ENCODE measurements at places on chromosomes 16 and 17. TPM values are rescaled to one million over a fixed set of nuclear protein-coding genes. Genes with fewer than 3 reads are reported as not detected.
A peak's percentile ranks its signal among the peaks of the same experiment; 100 is the strongest.

DNA sequence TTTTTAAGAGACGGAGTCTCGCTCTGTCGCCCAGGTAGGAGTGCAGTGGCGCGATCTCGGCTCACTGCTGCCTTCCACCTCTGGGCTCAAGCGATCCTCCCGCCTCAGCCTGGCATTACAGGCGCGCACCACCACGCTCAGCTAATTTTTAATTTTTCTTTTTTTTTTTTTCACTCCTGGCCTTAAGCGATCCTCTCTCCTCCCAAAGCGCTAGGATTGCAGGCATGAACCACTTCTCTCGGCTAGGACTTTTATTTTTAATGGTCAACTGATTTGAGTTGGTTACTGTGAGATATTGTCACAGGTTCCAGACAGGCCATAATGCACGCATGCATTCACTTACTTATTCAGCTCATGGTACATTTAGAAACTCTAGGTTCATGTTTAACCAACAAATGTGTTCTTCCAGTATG lies 888 bp downstream of the PIGW start:
- DNase-seq, result no peak

GRCh38 chr17:77686903-77687302 lies 271.6 kb upstream of the TNRC6C start:
- DNase-seq, result no peak

GRCh38 chr16:57471209-57471608 lies 8.7 kb downstream of the POLR2C start:
- no peak for DNase-seq

DNA sequence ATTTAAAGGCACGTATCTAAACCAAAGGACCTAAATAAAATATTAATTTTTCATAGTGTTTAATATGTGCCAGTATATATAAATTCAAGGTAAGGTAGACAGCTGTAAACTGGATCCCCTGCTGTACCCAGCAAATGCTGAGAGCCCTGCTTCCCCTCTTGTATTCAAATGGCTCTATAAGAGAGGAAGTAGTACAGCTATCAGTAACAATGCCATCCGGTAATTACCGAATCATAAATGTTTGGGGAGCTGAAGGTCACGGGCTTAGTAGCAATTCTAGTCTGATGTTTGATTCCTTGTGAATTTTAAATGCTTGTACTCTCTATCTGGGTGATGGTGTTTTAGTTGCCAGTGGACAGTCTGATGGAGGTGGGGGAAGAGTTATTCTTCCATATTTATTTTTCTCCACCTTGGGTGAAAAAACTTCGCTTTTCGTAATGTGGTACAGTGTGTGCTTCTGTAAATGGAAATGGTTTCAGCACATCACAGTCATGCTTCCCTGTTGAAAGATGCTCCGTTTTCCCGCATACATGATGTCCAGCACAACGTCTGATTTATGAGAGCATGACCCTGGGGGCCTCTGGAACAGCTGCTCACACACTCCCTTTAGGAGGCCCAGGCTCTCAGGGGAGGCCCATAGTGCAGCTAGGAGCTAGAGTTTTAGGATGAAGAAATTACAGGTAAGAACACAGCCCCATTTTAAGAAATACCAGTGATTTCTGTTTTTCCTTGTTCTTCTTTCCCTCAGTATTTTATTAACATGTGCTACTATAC lies 423.9 kb downstream of the WWOX start:
- no peak for DNase-seq

- no peak for DNase-seq
Measured at GRCh38 chr17:81832608-81833159, 407 bp downstream of the MCRIP1 start.

- no peak for DNase-seq
Measured at GRCh38 chr16:67278773-67279295, 498 bp upstream of the PLEKHG4 start.

GRCh38 chr17:47324224-47325020 lies 667 bp downstream of the EFCAB13 start:
- no peak for DNase-seq

DNA sequence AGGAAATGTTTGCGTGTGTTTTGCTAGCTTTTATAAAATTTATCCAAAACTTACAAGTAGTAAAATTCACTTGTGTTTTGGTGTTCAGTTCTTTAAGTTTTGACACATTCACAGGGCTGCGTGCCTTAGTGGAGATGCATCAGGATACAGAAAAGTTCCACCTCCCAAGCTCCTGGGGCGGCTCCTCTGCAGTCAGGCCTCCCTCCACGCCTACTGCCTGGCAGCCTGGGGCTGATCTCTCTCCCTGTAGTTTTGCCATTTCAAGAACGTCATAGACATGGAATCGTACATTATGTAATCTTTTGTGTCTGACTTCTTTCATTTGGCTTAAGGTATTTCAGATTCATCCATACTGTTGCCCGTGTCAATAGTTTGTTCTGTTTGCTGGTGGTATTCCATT lies 27.2 kb upstream of the IRF8 start:
- no peak for DNase-seq

DNA sequence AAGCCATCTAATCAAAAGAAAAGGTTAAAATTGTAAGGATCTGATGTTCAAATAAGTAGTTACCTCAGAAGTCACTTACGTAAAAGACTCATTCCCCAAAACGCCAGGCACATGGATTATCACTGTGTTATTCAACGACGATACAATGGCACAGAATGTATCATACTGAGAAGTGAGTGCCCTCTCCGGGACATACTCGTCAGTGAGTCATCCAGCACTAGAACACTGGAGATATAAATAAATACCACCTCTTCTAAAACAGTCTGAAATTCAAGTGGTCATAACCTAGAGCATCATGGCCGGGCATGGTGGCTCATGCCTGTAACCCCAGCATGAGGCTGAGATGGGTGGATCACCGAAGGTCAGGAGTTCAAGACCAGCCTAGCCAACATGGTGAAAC lies 24.9 kb downstream of the USP31 start:
- DNase-seq, result no peak

- no peak for DNase-seq
Measured at GRCh38 chr17:7290166-7290565, 4.3 kb downstream of the YBX2 start.

Gene GPRC5C
- total RNA-seq, result 47.8 TPM

DNA sequence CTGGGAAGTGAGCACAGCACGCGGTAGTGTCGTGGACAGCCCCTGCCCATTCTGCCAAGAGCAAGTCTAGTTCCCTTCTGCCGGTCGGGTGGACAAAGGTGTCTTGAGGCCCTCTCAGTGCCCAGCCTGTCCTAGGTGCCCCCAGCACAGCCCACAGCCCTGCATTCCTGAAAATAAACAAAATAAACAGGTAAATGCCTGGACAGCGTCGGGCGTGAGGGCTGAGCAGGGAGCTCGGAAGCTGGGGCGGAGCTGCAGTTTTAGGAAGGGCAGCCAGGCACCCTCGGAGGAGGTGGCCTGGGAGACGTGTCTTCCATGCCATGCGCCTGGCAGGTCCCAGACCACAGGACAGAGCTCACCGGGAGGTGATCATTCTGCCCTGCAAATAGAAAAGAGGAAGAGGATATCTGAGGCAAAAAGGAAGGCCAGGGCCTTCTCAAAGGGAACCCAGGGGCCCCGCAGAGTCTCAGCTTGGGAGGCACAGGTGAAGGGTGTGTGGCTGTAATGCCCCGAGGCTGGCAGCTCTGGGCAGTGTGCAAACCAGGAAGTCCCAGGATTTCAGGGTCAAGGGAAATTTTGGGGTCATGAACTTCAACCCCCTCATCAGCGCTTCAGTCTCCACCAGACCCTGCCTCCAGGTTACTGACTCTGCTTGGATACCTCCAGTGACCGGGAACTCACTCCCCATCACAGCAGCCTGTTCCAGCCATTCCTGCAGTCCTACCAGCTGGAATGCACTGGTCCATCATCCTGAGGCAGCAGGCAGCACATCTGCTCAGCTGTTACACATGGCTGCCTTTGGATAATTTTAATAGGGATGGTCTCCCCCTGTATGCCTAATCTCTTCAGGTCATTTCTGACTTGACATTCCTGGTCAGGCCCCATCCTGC lies 1.7 kb downstream of the ZNF469 start:
- peak; percentile 56 for DNase-seq

Gene LGALS9B
- total RNA-seq, result not detected

Gene KRT39
- not detected for total RNA-seq

DNA sequence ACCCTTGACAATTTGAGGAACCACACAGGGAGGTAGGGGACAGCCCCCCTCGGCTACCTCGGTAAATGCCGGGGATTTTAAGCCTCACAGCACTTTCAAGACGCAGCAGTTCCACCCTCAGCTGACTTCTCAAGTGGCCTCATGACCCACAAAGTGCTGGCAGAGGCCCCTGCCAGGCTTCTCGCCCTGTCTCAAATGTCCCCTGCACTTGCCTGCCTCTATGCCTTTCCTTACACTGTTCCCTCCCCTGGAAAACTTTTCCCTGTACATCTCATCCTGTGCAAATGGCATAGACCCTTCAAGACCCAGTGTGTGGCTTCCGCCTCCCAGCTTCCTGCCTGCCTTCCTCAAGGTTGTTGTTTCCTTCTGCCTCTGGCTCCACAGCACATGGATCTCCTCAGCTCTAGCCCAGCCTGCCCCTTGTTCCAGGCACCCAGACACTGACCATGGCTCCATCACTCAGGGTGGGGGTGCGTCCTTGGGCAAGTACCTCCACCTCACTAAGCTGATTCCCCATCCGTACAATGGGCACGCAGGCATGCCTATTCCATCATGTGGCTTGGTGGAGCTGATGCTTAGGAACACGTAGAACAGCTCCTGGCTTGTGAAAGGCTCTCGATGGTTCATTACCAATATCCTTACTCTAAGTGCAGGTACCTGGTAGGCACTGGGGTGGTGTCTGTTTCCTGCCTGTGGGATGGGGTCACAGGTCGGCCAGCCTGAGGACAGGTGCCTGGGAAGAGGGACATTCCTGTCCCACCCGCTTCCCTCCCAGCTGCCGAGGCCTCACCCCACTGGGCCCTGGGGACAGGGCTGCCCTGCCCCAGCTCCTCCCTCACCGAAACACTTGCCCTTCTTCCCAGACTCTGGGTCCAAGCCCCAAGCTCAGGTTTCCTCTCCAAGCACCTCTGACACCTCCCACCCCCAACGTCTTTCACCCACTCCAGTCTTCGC lies 24.0 kb downstream of the MMP15 start:
- DNase-seq, result no peak

GRCh38 chr16:88264641-88265285 lies 118.0 kb upstream of the ZNF469 start:
- DNase-seq, result peak; percentile 97

Gene RBFOX1
- not detected for total RNA-seq

Gene CDRT15L2
- total RNA-seq, result not detected

- peak; percentile 26 for DNase-seq
Measured at GRCh38 chr17:41490000-41490990, 585 bp upstream of the KRT36 start.

DNA sequence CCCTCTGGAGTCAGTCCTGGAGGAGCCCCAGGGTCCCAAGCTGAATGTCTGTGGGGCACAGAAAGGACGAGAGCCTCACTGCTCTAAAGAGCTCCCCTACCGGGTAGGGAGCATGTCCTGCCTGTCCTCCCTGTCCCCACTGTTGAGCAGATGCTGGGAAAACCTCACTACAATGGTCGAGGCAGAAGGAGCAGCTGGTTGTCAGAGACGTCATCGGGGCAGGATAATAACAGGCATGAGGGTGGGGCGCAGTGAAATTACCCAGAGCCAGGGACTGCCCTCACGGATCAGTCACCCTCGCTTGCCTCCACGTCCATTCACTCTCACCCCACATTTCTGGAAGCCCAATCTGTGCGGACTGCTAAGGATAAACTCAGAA lies 538 bp downstream of the TM4SF5 start:
- DNase-seq, result no peak

DNA sequence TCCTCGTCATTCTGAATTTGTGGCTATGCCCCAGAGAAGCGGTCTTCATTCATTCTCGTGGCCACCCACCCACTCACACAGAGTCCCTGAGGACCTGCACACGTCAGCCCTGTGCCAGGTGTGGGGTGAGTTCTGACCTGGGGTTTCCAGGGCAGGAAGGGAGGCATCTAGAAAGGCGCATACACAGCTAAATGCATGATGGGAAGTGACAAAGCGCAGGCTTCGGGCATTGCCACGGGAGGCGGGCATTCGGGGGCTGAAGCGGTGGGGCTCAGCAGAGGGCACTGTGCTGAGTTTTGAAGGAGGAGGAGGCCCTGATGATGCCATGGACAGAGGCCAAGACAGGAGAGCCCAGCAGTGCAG lies 10.9 kb downstream of the UBALD2 start:
- no peak for DNase-seq

GRCh38 chr16:48623304-48624016 lies 13.5 kb upstream of the N4BP1 start:
- DNase-seq, result peak; percentile 93

Gene RUNDC1
- total RNA-seq, result 11.3 TPM

DNA sequence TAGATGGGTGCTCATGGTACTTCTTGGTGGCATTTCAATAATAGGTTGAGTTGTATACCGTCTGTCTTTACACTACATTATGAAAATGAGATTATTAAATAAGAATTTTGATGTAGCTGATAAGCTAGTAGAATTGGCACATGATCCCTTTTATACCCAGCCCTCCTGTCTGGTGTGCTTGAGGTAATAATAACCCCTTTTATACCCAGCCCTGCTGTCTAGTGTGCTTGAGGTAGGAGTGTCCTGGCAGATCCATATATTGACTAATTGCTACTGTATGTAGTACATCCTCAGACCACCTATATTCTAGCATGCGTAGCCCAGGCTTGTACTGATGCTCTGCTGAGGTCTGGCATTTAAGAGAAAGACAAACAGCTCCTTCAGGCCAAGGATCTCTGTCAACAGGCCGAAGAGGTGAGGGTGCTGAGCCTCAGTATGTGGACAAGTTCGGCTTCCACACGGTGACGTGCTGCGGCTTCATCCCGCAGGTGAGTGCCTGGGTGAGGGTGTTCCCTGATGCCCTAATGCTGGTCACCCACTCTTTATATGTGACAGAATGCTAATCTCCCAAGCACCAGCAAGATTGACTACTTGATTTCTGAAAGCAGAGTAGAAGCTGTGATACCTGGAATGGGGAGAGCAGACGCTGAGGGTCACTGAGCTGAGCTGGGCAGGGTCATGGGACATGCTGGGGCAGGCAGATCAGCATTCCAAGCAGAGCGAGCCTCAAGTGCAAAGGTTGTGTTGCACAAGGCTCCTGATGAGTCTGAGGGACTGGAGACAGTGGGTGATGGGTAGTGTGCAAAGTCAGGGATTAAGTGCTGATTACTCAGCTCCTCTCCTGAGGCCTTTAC lies 5.7 kb downstream of the FN3K start:
- no peak for DNase-seq

DNA sequence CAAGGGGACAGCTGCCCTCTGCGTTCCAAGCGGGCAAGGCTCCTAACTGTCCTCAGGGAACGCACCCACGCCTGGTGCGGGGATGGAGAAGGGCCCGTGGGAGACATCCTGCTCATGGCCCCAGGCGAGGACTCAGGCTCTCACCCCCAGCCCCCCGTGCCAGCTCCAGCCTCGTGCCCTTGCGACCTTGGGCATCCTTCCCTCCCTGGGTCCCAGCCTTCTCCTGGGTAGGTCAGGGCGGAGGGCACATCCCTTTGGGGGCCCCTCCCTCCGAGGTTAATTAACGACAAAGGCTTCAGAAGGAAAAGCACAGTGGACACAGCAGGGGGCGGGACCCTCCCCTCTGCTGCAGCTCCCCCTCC lies 3.0 kb downstream of the PGAP6 start:
- no peak for DNase-seq

GRCh38 chr17:64335486-64335885 lies 55.2 kb downstream of the PECAM1 start:
- DNase-seq, result no peak

GRCh38 chr16:57012353-57012752 lies 23.0 kb downstream of the NLRC5 start:
- no peak for DNase-seq

GRCh38 chr17:63698886-63699637 lies 863 bp downstream of the LIMD2 start:
- no peak for DNase-seq

Gene SLC5A10
- total RNA-seq, result not detected

Data from chondrocyte (in vitro differentiated cells).